ENCODE measurements at places on chromosomes 6 and 20.
A peak's percentile ranks its signal among the peaks of the same experiment; 100 is the strongest.

DNA sequence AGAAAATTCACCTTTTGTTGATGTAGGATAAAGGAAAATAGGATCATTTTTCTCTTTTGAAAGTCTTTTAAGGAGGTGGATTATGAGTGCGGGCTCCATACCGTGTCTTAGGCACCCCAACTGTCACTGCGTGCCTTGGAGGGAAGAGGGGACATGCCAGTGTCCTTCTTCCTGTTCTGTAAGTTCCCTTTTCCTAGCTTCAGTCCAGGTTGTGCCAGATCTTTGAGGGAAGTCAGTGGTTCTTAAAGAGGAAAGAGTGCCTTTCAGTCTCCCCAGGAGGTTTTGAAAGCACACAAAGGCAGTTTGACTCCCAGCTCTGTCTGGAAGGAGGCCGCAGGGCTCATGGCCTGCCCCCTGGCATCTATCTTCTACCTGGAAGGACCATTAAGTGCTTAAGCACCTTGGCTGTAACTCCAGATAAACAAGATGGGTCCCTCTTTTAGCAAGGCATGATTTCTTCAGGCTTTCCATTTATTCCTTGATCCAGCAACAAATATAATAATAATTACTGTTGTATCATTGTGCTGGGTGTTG is 13.0 kb downstream of the EFCAB8 start:
- DNase-seq: no peak

- no peak for DNase-seq
Measured at GRCh38 chr6:139778688-139779087, 404.2 kb upstream of the CITED2 start.

DNA sequence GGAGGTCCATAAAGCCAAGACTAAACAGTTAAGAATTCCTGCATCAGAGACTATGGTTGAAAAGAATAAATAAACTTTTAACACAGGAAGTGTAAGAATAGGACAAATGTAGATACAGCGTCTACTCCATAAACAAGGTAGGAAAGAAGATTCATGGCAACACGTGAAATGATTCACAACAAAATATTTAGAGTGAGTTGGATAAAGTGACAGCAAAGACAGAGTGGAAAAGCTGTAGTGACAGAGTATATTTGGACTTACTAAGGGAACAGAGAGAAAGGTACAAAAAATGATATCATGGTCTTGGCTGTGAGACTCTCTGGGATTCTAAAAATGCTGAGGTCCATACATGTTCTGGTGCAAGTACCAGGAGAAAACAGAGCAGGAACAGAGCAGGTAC is 21.9 kb upstream of the KIAA0408 start:
- DNase-seq: no peak

- DNase-seq: no peak
Measured at GRCh38 chr6:145789443-145789842, 25.2 kb downstream of the FBXO30 start.

- DNase-seq: no peak
Measured at GRCh38 chr6:71239694-71240093, 48.9 kb upstream of the OGFRL1 start.

DNA sequence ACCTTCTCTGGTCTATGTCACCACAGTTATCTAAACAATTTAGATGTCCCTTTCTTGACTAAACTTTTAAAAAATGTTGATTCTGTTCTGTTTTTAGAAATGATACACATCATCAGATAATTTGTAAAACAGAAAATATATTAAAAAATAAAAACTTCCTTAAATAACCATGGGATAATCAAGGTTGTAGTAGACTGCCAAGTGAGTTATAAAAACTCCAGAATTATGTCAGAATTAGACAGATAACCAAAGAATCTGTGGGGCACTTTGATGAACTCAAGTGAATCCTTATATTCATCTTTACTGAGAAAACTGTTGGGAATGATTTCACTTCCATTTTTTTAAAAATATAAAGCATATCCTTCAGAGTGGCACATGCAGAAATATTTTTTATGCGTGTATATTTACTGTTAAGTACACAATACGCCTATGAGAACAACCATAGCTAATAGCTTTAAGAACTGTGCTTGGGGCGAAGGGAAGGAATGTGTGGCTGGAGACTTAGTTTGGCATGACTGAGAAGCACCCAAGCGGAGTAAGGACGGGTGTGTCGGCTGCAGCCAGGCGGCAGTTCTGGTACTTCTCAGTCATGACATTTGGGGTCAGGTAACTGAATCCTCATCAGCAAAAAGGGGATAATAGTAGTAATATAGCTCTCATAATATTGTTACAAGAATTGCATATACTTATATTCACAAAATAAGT is 604.7 kb upstream of the CITED2 start:
- DNase-seq: no peak

GRCh38 chr6:31513456-31514165 is 15.2 kb upstream of the MCCD1 start:
- no peak for DNase-seq

DNA sequence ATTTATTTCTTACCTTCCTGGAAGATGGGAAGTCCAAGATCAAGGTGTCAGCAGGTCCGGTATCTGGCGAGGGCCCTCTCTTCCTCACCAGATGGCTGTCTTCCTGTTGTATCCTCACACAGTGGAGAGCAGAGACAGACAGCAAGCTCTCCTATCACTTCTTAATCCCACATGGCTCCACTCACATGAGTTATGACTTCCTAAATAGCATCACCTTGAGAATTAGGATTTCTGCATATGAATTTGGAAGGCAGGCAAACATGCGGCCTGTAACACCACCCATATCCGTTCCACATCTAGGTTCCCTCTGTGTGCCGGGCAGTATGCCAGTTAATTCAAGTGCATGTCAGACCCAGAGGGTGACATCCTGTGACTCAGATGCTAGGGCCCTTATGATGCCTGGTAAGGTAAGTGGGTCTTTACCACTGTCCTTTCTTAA is 2.1 kb downstream of the RAET1E start:
- no peak for DNase-seq

GRCh38 chr20:347640-348484 is 951 bp downstream of the NRSN2 start:
- peak; percentile 89 for DNase-seq

GRCh38 chr20:41116282-41116956 is 20.9 kb upstream of the PLCG1 start:
- DNase-seq: no peak

- DNase-seq: no peak
Measured at GRCh38 chr6:155088856-155089255, 93.7 kb downstream of the TIAM2 start.

GRCh38 chr20:44532981-44533331 is 11.1 kb upstream of the SERINC3 start:
- DNase-seq: no peak

- no peak for DNase-seq
Measured at GRCh38 chr6:193180-193579, 99.1 kb upstream of the DUSP22 start.
